Stimulated activated CD8-positive, alpha-beta memory T cell treated with anti-CD3 and anti-CD28 coated beads, Interleukin-7, amount 100 ng/mL, for 48 hours (primary cell): ENCODE measurements at places on chromosomes 2 and 18.

GRCh38 chr2:169705927-169706326 lies 11.7 kb downstream of the PHOSPHO2 start:
- no peak for DNase-seq

- no peak for DNase-seq
Measured at GRCh38 chr18:4026542-4026941, 428.6 kb downstream of the DLGAP1 start.

DNA sequence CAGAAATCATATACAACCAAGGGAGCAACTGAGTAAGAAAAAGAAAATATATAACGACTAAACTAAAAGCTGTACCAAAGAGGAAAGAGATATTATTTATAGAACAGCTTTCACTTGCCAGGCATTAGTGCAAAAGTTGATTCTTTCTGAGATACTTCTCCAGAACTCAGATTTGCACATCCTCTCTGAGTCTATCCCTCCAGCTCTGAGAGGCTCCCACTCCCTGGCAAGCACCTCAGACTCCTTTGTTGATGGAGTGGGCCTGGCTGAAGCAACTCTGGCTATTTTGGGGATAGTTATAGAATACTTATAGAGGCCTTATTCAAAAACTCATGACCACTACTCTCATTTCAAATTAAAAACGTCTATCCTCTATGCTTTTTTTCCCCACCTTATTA lies 501.6 kb upstream of the TNP1 start:
- no peak for DNase-seq

DNA sequence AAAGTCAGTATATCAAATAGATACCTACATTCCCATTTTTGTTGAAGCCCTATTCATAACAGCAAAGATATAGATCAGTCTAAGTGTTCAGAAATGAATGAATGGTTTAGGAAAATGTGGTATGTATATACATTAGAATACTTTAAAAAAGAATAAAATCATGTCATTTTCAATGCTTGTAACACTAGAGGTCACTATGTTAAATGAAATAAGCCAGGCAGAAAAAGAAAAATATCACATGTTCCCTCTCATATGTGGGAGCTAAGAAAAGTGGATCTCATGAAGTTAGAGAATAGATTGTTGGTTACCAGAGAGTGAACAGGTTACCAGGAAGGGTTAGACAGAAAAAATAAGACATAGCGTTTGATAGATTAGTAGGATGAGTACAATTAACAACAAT lies 1111.0 kb upstream of the SLC39A10 start:
- no peak for DNase-seq

GRCh38 chr2:120231564-120231973 lies 8.4 kb upstream of the TMEM185B start:
- no peak for DNase-seq

GRCh38 chr2:27522400-27522945 lies 25.8 kb downstream of the GCKR start:
- DNase-seq = no peak

GRCh38 chr18:54119524-54120019 lies 104.9 kb downstream of the MBD2 start:
- no peak for DNase-seq
